Stimulated activated CD4-positive, alpha-beta T cell treated with anti-CD3 and anti-CD28 coated beads, Interleukin-2, amount 100 ng/mL, for 24 hours (primary cell): ENCODE measurements at places on chromosomes 7 and 10.

DNA sequence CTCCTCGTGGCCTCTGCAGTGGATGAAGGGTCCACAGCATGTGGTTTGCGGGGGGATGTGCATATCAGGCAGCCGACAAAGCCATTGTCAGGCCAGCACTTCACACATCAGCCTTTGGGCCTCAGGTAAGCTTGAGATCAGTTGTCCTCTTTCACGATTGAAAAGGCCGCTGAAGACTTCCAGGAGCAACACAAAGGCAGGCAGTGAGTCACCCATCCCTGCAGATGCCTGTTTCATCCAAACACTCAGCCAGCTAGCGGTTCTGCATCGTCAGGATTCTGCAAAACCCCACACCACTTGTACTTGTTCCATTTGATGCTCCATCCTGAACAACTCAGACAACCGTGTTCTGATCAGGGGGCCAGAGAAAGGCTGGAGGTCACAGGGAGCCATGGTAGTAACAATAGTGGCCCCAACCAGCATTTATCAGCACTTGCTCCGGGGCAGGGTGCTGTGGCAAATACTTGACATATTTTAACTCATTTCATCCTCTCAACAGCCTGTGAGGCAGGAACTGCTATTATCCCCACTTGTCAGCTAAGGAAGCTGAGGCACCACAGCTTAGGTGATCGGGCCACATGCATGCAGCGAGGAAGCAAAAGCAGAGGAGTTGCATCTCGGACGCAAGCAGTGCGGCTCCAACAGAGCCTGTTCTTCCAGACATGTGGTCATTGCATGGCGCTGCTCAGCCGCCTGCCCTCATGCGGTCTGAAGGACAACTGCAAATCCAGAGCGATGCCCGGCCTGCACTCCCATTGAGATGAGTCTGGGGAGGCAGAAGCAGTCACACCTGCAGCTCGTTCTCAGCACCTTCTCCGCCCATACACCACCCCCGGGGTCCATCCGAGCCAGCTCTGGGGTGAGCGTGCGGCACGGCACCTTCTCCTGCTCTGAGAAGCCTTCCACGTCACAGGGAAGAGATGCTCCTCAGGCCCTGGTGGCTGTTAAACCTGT, 144.9 kb downstream of the PAXIP1 start:
- DNase-seq, result no peak

DNA sequence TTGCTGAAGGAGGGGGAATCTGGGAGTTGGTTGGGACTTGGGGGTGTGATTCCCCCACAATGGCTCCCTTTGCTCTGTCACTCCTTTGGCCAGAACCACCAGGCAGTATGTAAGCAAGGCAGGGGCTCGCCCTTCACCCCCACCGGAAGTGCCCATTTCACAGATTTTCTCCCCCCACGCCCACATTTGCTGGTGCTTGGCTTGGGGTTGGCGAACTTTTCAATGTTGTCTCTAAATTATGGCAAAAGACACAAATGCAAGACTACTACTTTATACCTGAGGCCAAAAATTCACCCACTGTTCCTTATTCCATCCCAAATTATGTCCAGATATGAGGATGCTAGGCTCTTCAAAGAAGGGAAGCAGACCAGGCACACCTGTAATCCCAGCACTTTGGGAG, 24.5 kb downstream of the RBAK start:
- DNase-seq, result no peak

DNA sequence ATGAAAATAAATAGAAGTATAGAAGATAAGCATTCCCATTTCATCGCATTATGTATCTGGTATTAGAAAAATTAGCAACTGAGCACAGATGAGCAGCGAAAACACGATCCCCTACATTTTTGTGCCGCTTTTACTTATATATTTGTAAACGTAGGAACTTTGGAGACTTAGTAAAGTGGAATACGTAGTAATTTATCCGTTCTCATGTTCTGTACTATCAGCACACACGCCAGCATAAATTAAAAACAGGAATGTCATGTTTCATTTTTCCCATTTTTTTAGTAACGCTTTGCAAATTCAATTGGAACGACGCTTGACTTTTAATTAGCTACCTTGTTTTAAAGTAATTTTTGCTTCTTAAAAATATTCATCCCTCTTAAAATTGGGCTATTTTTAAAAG, 2.4 kb downstream of the ZNRF2 start:
- DNase-seq, result no peak

GRCh38 chr10:69898524-69898923, 96.8 kb downstream of the COL13A1 start:
- DNase-seq, result no peak

- no peak for DNase-seq
These were observed 21.1 kb downstream of the SLC29A4 start for GRCh38 chr7:5303591-5304505.

DNA sequence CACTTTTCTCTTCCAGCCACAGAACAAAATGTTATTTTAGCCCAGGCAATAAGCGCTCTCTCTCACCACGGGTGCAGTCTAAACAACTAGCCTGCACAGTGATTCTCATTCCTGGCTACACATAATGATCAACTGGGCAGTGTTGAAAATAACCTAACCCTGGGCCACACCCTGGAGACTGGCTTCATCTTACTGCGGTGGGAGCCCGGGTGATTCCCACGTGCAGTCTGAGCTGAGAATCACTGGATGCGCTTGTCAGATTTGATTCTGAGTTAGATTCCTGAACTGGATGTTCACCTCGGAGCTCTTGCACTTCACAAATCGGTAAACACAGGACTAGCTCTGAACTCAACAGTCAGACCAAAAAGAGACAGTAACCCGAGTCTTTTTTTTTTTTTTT, 14.9 kb downstream of the ZC3HAV1 start:
- no peak for DNase-seq

DNA sequence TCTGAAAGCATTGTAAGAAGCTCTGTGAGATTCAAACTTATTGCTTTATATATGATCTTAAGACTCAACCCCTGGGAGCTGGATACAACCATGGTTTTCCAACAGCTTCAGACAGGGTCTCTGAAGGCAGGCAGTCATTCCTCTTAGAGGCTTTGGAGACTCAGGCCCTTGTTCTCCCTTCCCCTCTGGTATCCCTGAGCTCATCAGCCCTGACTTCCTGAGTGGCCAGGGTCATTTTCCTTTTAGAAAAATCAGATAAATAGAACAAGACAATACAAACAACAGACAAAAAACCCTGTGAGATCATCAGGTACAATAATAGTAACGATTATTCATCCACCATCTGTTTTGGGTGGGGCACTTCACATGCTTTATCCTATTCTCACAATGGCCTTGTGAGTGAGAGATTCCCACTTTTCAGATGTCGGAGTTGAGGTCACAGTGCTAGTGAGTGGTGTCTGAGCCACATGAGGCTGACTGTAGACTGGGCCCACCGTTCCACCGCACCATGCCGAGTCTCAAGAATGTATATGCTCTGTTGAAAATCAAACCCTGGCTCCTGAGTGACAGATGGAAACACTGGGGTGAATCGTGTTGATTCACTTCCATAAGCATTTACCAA, 144.2 kb downstream of the CXCL12 start:
- DNase-seq, result no peak

DNA sequence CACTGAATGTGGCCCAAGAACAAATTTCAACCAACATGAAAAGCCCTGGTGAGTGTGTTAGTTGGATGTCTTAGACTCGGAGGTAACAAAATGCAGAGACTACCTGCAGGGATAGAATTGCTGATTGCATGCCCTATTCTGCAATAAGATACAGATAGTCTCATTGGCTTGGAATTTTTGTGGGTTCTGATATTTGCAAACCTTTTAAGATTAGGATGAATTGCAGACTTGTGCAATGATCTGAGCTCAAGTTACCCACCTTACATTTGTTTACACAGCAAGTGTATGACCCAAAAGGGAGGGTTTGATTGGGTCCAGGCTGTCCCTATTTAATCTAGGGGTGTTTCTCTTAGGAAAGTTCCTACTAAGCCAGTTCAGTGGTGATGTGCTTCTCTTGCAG, 45.4 kb downstream of the GPR37 start:
- DNase-seq, result no peak

GRCh38 chr7:45581271-45581780, 7.2 kb downstream of the ADCY1 start:
- DNase-seq, result no peak

DNA sequence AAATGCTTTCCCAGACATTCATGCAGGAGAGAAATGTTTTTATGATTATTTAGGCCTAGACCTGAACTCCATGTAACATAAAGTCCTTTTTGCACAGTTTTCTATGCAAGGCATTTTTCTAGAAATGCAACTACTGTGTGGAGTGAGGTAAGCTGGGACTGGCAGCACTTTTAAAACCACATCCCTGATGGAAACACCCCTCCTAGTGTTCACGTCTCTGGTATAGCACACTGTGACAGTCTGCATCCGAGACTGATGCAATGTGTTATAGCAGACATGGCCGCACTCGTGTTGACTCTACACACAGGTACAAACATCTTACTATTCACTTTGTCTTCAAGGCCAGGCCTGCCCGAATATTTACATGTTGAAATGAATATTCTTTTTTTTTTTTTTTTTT, 19.3 kb upstream of the ERCC6 start:
- DNase-seq, result no peak

DNA sequence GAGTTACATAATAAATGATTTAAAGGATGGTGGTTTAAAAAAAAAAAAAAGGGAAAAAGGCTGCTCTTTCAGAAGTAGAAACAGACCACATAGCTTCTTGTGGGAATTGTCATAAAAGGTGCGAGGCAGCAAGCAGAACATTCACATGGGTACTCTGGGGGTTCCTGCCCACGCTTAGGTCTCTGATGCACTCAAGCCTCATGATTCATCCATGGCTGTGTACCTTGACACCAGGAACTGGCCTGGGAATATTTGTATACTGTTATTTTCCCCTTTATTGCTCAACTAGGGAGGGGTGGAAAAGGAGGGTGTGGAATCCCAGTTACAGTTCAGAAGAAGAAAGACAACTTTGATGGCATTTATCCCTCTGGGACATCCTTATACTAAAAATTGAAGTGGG, 4.0 kb downstream of the PON2 start:
- DNase-seq, result no peak

GRCh38 chr7:108016841-108017775, 14.1 kb upstream of the LAMB1 start:
- no peak for DNase-seq

DNA sequence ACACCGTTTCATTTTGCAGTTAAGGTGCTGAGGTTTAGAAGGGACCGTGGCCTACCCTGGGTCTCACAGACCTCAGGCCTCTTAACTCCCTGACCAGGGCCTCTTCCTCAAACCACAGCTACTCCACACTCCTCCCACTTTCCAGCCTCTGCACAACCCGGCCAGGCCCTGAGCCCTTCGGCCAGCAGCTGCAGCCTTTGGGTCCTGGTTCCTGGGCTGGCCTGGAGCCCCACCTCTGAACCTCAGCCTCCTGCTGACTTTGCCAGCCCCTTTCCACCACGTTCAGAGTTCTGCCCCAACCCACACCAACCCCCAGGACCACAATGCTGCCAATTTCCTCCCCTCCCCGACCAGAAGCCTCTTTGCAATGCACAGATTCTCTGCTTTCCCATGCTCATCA, 84.1 kb downstream of the VOPP1 start:
- DNase-seq, result no peak

- no peak for DNase-seq
These were observed 84.1 kb downstream of the MDFIC start for GRCh38 chr7:115005953-115006352.

DNA sequence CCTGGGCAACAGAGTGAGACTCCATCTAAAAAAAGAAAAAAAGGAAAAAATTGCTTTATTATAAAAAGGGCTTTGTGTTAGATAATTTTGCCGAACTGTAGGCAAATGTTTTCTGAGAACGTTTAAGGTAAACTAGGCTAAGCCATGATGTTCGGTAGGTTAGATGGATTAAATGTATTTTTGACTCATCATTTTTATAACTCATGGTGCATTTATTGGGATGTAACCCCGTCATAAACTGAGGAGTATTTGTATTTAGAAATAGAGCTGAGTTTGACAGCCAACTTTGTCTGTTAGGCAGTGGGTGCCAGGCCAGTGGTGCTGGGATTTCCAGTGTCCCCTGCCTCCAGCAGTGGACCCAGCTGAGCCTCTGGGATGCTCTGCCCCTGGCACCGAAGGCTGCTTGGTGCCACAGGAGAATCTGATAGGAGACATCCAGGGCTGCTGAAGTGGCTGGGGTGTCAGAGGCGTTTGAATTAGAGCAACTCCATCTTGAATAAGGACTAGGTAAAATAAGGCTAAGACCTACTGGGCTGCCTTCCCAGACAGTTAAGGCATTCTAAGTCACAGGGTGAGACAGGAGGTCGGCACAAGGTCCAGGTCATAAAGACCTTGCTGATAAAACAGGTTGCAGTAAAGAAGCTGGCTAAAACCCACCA, 114.9 kb upstream of the EEPD1 start:
- DNase-seq, result no peak

DNA sequence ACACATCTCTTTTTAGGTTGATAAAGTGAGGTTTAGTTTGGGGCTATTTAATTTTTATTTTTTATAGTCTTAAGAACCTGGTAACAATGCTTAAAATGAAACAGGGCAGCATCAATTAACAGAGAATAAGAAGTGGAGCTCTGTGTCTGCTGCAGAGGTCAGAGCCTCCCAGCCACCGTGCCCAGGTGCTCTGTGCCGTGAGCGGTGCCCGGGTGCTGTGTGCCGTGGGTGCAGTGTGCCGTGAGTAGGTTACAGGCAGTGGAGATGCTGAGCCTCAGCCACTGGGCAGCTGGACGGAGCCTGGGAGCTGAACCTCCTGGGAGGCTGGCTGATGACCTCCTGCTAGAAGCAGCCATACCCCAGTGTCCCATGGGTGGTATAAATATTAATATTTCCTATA, 250.0 kb downstream of the KLF6 start:
- DNase-seq, result no peak

DNA sequence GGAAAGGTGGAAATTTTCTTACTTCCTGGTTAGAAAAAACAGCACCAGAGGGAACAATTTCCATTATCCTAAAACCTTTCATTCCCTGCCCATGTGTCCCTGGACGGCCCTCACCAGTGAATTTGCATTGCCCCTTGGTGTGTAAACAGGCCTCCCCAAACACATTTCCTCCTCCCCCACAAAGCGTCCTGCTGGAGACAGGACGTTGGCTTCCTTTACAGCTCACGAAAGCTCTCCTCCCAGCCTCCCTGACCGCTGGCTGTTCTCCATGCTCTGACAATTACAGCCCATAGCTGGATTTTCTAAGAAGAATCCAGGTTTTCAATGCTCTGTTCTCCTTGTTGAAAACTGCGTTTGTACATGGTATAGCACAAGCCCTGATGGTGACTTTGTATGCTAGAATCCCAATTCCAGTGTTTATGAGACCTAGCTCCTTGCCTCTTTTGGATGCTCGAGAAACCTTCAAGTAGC, 724.2 kb upstream of the CELF2 start:
- DNase-seq, result no peak

DNA sequence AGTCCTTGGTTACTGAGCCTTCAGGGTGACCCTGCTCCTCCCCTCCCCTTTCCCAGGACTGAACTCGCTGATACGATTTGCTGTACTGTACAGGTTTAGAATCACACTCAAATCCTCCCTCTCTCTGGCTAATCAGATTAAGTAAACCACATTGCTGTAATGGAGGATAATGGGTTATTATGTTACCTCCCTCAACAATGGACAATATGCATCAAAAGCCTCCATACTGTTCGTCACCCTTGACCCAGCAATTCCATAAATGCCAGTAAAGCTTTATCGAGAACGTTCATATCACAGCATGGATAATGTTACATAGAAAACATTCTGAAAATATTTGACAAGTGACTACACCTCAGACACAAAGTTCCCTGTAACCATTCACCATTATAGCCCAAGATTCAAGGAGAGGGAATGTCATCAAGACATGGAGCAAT, 61.7 kb downstream of the FAM107B start:
- no peak for DNase-seq
